ENCODE measurements at places on chromosomes 12 and 14. TPM values are rescaled to one million over a fixed set of nuclear protein-coding genes. Genes with fewer than 3 reads are reported as not detected.

- DNase-seq = no peak
These were observed 107.0 kb downstream of the VRK1 start for GRCh38 chr14:96904201-96904600.

PLEKHG7 gene
- 0.07 TPM for total RNA-seq

DNA sequence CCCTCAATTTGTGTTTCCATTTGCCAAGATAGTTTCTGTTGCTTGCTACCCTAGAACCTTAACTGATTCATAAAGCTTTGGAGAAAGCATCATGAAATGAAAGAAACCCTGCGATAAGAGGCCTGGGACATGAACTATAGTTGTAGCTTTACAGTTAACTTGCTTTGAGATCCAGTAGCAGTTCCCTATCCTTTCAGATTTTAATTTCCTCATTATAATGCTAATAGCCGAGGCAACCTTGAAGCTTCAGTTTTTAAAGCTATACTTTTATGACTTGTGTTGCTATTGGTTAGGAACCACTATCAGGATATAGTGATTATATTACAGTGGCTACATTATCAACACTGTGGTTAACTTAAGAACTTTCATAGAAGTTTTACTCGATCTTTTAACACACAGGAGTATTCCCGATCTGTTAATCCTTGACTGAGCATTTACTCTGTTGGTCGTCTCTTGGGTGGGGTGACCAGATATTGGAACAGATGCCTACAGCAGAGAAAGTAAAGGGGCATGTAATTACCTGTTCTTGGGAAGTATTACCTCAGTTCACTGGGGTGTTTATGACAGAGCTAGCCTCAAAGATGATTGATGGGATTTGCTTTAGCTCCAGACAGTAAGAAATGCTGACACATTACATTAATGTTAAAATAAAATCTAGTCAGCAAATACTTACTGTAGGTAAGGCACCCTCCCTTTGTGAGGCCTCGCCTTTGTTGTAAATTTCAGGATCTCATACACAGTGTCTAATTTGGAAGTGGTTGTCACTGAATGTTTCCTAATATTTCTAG lies 86.2 kb upstream of the CSRP2 start:
- DNase-seq = no peak

- DNase-seq = no peak
These were observed 8.3 kb downstream of the COL2A1 start for GRCh38 chr12:47995981-47996401.

DNA sequence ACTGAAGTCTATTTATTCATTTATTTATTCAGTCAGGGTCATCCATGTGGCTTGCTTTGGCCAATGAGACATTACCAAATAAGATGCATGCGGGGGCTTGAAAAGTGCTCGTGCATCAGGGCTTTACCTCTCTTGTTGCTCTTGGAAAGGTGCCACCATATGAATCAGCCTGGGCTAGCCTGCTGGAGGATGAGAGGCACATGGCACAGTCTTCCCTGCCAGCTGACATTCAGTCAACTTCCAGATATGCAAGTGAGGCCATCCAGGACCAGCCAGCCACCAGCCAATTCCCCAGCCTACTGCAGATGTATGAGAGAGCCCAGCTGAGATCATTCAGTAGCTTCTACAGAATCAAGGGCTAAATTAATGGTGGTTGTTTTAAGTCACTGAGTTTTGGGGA lies 105.2 kb upstream of the RPH3A start:
- no peak for DNase-seq

GRCh38 chr12:19322376-19322775 lies 116.9 kb upstream of the AEBP2 start:
- DNase-seq = no peak

- no peak for DNase-seq
These were observed 3.3 kb upstream of the GALC start for GRCh38 chr14:87996291-87996592.

GRCh38 chr12:78684419-78684818 lies 180.2 kb upstream of the SYT1 start:
- no peak for DNase-seq

PLCZ1 gene
- not detected for total RNA-seq

DNA sequence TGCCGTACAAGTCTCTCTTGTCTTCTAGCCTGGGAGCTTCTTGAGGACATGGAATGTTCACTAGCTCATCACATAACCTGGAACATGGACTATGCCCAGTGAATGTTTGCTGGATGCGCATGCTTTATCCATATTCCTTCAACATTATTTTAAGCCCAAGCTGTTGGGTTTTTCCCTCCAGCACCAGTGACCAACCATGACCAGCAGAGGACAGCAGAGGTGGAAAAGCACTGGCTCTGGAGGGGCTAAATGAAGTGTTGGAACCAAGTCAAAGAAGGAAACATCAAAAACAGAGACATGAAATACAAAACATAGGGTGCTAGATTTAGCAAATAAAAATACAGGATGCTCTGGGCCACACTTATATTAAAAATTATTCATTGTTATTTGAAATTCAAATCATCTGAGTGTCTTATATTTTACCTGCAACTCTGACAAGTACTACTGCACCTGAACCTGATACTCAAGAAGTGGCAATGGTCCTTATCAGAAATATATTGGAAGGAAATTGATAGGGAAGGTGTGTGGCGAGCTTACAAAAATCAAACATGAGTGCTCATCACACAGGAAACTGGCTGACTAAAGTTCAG lies 23.1 kb upstream of the HELB start:
- DNase-seq = no peak

DNA sequence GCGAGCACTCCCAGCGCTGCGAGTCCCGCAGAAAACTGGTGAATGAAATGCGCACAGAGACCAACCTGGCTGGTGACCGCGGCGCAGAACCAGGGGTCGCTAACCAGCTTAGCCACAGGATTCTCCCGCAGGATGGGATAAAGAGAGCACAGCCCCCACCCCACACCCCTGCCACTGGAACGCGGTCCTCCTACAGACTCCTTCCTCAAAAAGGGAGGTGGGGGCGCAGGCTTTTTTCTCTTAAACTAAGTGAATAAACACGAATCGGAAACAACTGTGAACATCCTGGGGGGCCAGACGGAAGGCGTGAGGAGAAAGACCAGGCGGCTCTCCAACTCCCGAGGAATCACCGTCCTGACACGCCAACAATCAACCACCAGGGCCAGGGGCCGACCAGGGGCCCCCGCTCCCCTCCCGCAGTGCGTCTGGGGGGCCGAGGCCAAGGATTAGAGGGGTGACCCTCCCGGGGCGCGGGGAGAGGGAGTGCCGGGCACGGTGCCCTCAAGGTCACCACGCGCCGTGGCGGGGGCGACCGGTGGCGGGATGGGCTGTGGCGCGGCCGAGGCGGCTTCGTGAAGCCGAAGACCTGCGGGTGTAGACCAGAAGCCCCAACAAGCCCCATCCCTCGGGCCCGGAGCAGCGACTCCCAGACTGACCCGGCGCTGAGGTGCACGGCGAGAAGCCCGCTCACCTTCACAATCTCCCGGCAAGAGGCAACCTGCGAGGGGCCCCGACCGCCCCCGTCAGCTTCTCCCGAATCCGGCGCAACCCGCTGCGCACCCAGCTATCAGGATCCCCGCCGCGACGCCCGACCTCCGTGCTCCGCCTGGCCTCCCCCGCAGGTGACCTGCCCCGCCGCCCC lies 704 bp downstream of the ATP2B1 start:
- no peak for DNase-seq

DDX51 gene
- 10.0 TPM for total RNA-seq

DNA sequence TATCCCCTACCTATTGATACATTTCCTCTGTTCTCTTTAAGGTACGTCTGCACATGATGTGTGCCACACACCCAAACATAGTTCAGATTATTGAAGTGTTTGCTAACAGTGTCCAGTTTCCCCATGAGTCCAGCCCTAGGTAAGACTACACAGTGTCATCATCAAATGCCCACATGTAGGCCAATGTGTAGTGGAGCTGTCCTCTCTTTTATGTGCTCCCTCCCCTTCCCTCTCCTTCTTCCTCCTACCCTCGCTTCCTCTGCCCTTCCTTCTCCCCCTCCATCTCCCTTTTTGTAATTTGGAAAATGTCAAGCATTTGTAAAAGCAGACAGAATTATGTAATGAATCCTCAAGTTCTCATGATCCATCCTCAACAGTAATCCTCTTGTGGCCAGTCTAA lies 25.5 kb downstream of the MAPKAPK5 start:
- DNase-seq = no peak

- peak; percentile 70 for DNase-seq
These were observed 15.5 kb upstream of the NEMF start for GRCh38 chr14:49867831-49868719.

DNA sequence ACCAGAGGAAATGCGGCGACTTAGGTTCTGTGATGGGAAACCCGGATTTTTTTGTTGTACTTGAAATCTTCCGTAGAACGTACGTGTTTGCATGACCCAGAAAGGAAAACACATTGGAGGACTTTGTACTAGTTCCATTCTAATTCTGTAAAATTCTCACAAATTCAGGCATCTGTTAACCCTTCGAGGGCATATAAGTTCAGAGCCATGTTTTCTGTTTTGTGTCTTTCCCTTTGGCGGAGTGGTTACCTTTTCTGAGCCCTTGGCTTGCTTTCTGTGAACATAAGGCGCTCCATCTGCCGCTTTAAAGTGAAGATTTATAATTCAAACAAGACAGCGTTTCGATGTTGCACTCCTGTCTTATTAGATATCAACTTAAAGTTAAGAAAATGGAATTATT lies 34.2 kb downstream of the BICD1 start:
- no peak for DNase-seq

SLCO1B1 gene
- total RNA-seq = not detected

GRCh38 chr12:113054948-113055486 lies 1.5 kb upstream of the DTX1 start:
- no peak for DNase-seq
